ENCODE measurements at places on chromosomes 12 and 14.

DNA sequence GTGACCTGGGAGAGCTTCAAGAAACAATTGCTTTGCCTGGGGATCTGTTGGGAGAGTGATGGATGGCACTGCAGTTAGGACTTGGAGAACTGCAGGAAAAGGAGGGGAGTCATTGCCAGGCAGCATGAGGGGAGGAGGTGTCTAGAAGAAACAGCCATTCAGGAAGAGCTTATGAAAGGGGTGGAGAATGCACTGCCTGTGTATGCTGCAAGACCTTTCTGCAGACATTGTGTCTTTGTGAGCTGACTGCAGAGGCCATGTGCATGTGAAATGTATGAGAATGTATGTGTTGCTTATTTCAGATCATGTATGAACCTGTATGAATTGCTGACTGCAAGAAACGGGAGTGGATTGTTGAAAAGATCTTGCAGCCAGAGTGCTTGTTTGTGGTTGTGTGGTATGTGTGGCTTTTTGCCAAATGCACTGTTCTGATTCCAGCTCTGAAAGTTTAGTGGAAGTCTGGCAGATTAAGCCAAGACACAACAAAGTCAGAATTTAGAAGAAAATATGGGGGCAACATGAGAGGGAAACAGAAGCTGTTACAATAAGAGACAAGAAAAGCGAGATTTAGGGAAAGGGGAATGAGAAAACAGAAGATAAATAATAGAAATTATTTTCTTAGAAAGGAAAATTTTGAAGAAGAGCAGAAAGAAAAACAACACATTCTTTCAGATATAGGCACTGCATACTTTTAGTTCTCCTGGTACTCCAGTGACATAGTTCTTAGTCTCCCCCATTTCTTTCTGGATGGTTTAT is 9.8 kb upstream of the RIMKLB start:
- DNase-seq: peak; percentile 75

DNA sequence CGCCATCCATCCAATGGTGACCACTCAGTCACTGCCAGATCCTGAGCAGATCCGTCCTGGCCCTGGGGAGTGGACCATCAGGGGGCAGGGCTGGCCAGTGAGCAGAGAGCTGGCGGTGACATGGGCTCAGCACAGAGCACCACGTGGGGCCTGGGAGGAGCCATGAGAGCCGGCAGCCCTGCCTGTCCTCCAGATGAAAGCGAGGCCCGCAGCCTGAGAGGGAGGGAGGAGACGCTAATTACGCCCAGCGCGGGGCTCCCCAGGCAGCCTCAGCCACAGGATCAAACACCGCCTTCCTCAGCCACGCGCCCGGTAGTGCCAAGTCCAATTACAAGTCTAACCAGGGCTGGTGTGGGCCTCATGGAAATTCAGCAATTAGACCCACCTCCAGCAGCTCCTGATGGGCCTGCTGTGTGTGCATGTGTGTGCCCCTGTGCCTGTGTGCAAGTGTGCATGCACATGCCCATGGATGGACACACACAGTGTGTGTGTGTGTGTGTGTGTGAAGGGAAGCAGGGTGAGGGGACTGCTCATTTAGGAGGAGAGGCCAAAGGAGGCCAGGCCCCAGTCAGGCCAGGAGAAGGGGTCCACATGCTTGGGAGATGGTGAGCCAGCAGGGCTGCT is 68.0 kb downstream of the KIF26A start:
- DNase-seq: no peak

DNA sequence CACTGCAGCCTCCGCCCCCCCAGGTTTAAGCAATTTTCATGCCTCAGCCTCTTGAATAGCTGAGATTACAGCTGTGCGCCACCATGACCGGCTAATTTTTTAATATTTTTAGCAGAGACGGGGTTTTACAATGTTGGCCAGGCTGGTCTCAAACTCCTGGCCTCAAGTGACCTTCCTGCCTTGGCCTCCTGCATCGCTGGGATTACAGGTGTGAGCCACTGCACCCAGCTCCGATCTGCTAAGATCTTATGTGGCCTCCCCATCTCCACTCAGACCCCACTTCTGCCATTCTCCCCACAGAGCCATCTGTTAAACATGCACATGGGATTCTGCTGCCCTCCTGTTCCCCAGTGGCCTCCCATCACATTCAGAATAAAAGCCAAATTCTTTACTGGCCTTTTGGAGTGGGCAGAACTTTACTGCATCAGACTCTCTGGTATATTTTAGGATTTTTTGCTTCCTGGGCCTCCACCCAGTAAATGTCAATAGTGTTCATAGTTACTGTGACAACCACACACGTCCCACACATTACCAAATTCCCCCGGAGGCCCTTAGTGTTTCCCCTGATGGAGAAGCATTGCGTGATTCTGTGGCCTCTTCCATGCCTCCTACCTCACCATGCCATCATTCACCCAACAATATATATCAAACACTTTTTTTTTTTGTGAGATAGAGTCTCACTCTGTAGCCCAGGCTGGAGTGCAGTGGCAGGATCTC is 96.3 kb downstream of the PTPN11 start:
- DNase-seq: no peak

- DNase-seq: peak; percentile 49
These were observed 105.8 kb downstream of the AVPR1A start for GRCh38 chr12:63045020-63045860.

DNA sequence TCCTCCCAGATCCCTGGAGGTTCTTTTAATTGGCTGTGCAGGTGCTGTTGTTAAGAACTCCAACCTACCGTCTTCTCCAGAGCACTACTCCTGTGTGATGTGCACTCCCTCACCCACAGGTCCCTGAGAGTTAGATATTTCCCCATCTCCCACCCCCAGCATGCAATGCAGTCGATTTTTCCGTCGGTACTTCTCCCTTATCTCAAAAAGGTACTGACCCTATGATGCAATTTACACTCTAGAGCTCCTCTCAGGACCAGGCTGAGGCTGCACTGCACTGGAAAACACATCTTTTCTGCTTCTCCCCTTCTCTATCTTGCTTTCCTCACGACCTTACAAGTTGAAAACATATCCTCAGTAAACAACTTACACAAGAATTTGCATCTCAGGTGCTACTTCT is 312.4 kb upstream of the TBX3 start:
- DNase-seq: no peak

Data from HTR-8/SVneo (cell line).